Kasumi-1 (cell line): ENCODE measurements at places on chromosomes 6 and 20.
A peak's percentile ranks its signal among the peaks of the same experiment; 100 is the strongest.

DNA sequence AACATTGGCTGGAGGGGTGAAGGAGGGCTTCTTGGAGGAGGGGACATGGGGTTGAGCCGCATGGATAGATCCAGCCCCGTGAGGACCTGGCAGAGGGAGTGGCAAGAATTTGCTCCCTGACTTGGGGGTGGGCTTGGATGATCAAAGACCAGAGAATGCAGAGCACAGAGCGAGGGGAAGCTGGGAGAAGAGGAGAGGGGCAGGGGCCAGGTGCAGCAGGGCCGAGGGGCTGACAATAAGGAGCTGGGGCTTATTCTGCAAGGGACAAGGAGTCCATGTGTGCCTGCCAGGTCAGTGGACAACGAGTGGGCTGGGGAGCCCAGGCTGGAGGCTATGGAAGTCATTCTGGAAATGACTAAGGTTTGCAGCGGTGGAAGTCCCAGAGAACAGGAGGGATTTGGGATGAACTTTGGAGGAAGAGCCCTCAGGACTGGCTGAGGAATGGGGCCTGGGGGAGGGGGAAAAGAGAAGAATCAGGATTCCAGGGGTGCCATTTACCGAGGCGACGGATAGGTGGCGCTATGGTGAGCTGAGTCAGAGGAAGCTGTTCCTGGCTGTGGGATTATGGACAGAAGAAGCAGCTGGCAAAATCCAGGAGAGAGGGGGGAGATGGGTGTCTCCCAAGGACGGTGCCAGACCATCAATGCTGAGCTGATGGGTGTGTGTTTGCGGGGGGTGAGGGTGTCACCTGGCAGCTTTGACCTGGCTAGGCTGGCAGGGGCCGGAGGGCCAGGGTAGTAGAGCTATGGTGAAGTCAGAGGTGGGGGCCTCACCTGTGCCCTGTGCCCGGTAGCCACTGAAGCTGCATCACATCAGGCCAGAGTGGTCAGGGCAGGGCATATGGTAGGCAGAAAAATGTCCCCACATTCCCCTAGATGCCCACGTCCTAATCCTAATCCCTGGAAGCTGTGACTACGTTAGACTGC is 7.8 kb downstream of the KCNG1 start:
- peak; percentile 10 for DNase-seq

DNA sequence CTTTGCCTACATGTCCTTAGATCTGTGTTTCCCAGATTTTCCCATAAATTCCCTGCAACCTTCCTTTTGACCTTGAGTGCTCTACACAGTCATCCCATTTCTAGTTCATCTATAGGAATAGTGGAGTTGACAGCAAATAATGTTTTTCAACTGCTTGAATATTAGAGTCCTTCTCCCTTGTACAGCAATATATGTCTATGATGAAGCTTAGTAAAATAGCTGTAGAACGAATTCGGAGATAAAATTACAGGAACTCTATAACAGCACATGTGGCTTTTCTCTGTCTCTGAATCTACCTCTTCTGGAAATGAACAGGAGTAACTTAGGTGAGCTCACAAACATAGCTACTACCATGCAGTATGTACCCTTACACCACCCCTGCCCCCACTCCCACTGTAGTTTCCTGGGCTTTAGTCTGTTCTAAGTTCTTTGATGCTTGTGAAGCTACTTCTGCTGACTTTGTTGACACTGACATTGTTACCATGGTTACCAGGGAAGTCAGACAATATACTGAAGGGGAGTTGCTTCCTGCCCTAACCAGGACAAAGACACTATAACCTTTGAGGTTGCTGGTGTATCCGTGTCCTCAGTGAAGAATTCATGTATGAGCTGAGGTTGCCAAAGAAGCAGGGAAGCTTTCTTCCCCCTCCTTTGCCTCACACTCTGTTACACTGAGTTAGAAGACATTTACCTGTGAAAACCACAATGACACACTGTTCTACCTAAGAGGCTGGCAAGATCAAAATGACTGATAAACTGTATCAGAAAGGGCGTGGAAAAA is 35.8 kb upstream of the SHLD1 start:
- peak; percentile 40 for DNase-seq

DNA sequence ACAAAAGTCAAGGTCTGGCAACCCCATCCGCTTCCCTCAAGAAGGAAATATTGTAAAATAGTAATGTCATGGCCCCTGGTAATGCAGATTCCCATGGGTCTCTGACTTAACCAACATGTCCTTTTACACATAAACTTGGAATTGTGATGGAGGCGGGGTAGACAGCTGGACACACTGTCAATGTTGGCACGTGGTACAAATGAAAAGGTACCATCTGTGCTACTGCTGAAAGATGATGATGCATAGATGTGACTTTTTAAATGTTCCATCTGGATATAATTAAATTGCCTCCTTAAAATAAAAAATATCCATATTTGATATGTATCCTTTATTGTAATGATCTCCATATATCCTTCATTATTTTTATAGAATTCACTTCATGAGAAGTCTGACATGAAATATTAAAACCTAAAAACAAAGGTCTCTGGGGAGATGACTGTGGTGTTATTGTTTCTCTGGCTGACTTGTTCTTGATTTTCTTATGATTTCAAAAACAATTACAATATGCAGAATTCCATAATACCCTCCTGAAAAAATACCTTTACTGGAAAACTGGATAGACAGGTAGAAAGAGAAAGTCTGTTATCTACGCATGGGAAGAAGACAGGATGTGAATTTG is 104.5 kb downstream of the MKKS start:
- DNase-seq, result no peak

DNA sequence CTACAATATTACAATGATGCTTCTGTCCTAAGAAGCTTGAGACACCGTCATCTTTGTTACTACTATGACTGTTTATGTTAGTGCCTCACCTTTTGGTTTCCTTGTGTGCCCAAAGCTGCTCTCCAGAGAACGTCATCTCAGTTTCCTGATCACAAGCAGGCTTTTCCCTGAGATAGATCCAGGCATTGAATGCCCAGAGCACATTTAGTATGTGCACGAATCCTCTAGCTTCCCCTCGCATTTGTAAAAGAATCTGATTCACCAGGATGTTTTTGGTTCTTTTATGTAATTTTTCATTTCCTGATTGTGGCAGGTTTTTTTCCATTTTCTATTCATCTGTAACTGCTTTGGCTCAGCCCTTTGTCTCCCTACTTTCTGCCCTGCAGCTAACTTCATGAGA is 100.2 kb upstream of the TMEM181 start:
- DNase-seq, result no peak

GRCh38 chr6:14020551-14020950 is 95.8 kb downstream of the RNF182 start:
- no peak for DNase-seq

GRCh38 chr6:82437701-82438100 is 74.1 kb downstream of the TPBG start:
- no peak for DNase-seq
